ENCODE measurements at places on chromosomes 4 and X.

- DNase-seq = no peak
Measured at GRCh38 chr4:1626941-1627340, 57.2 kb downstream of the FAM53A start.

GRCh38 chr4:7828011-7828720, 111.5 kb downstream of the AFAP1 start:
- DNase-seq = peak; percentile 56

- DNase-seq = no peak
Measured at GRCh38 chr4:147734496-147734895, 2.6 kb downstream of the ARHGAP10 start.

DNA sequence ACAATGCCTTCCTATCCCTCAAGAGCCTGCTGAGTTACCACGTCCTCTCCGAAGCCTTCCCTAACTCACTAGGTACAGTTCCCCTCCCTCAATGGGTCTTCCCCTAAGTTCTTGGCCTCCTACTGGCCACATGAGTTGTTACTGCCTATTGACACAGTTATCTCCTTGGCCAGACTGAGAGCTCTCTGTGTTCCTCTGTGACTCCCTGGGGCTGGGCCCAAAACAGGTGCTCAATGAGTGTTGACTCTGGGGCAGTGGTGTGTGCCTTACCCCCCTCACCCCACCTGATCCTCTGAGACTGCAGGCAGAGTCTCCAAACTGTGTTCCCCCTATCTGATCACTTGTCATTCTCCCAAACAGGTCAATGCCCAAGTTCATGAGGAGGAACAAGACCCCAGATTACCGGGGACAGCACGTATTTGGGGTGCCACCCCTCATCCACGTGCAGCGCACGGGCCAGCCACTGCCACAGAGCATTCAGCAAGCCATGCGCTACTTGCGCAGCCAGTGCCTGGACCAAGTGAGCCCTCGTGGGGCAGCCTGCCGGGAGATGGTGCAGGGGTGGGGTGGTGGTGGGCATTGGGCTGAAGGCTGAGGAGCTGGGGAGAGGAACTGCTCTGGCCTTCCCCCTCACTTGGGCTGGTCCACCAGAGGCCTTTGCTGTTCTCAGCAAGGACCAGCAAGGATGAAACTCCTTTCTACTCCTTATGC, 72.6 kb downstream of the STARD8 start:
- no peak for DNase-seq

DNA sequence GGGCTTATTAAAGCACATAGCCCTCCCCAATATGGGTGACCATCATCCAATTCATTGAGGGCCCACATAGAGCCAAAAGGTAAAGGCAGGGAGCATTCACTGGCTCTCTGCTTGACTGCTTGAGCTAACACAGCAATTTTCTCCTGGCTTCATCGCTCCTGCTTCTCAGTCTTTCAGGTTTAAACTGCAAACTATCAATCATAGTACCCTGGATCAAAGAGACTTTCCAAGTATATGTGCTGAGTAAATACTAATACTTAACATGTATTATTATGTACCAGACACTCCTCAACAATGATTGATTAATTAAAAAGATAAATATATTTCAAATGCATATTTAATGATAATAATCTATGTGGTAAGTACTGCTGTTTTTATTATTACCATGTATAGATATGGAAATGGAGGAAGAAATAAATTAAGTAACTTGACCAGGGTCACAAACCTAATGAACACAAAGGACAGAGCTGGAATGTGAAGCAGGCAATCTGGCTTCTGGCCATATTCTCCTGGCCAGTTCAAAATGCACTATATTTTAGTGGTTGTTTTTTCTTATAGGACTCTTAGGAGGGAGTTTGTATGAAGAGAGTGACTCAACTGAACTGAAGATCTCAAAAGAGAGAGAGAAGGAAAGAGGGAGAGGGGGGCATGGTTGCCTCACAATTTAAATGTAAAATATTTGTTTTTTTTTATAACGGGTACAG, 1197.3 kb downstream of the TECRL start:
- no peak for DNase-seq

DNA sequence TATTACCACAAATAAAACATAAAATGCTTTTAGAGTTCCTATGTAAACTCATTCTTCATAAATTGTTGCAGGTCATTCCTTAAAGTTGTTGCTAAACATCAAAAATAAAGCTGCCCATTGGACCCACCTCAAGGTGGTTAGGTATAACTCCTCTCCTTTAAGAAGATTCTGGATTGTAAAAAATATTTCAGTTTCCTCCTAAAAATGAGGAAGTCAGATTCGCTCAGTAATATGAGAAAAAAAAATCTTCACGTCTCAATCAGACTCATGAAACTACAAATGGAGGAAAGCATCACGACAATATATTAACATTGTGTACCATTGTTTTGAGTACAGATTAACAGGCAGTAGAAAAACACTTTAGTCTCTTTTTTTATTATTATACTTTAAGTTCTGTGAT, 105.9 kb downstream of the DDX60 start:
- no peak for DNase-seq

GRCh38 chrX:39616098-39616729, 481.5 kb downstream of the BCOR start:
- DNase-seq = no peak

DNA sequence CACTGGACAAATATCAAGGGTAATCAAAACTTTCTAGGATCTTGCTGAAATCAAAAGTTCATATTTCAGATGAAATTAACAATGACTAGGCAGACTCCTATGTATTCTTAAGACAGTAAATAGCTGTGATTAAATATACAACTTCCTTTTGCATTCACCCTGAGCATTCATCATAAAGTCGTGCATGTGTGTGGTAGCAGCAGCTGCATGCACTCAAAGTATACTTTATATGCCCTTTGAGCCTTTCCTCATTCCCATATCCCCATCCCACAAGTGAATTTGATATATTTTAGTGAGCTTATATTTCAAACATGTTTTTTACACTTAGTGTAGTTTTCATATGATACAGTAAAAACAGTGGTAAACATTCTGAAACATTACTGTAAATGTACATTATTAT, 959.0 kb downstream of the C4orf33 start:
- no peak for DNase-seq

DNA sequence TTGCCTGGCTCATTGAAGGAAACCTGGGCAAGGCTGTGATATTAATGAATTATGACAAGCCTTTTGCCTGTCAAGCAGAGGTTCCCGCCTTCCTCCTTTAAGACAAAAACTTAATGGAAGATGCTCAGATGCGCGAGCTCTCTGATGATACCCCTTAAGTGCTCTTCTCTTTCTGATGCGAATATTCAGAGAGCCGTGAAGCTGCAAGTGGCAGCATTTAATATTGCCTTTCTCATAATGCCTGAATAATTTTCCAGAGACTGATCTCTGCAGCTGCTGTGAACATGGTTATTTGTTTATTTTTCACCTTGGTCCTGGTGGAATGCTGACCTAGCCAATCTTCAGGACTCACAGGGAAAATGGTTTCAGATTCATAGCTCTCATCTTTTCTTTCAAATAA, 251.8 kb downstream of the TENM3 start:
- DNase-seq = no peak

DNA sequence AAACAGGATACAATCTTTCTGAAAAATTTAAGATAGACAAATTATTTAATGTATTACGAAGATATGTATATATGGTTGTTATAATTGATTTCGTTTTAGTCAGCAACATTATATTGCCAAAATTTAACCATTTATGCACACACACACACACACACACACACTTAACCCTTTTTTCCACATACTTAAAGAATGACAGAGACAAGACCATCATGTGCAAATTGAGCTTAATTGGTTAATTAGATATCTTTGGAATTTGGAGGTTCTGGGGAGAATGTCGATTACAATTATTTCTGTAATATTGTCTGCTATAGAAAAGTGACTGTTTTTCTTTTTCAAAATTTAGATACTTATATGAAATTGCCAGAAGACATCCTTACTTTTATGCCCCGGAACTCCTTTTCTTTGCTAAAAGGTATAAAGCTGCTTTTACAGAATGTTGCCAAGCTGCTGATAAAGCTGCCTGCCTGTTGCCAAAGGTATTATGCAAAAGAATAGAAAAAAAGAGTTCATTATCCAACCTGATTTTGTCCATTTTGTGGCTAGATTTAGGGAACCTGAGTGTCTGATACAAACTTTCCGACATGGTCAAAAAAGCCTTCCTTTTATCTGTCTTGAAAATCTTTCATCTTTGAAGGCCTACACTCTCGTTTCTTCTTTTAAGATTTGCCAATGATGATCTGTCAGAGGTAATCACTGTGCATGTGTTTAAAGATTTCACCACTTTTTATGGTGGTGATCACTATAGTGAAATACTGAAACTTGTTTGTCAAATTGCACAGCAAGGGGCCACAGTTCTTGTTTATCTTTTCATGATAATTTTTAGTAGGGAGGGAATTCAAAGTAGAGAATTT, 5.2 kb downstream of the ALB start:
- DNase-seq = no peak

DNA sequence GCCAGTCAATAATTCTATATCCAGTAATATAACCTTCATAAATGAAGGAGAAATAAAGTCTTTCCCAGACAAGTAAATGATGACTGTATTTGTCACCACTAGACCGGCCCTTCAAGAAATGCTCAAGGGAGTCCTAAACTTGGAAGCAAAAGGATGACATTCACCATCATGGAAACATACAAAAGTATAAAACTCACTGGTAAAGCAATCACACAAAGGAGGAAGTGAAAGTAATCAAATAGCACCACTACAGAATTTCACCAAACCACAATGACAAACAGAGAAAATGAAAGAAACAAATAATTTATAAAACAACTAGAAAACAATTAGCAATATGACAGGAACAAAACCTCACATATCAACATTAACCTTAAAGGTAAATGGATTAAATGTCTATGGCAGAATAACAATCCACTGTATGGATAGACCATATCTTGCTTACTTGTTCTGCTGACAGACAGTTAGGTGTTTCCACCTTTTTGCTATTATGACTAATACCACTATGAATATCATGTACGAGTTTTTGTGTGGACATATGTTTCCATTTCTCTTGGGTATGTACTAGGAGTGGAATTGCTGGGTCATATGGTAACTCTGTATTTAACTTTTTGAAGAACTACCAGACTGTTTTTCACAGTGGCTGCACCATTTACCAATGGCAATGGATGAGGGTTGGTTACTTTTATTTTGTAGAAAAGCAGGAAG, 44.9 kb downstream of the NAT8L start:
- no peak for DNase-seq

DNA sequence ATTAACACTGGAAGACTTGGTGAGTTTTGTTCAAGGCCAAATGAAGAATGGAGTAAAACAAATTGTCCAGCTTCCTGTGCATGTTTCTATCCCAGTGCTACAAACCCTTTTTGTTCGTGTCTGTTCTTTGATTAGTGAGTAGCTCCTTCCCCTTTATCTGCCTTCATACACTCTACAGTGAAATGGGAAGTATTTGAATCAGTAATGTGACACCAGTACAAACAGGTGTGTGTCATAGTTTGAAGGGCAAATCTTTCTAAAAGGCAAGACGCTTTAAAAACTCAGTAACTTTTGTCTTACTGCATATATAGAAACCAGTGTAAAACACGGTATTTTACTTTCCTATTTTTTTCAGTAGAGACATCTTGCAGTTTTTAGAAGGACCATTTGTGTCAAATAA, 5.9 kb downstream of the ARHGEF38 start:
- no peak for DNase-seq

DNA sequence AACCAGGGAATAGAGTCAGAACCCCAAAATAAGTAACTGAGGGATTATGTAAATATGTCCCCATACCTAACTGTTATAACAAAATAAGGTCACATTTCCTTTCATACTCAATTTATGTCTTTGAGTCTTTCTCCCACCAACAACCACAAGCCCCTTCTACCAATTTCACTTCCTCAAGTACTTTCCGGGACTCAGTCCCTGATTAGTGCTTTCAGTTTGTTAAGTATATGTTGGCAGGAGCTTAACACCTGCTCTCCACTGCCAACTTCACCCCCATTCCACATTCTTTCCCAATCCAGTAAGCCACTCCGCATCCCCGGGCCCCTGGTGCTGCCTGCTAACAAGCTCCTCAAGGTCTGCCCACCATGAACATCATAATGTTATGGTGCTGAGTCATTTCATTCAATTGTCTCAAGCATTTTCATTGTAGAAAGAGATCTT, 71.3 kb upstream of the SPRY1 start:
- DNase-seq = no peak

GRCh38 chr4:13483136-13483767, 888 bp downstream of the RAB28 start:
- no peak for DNase-seq

DNA sequence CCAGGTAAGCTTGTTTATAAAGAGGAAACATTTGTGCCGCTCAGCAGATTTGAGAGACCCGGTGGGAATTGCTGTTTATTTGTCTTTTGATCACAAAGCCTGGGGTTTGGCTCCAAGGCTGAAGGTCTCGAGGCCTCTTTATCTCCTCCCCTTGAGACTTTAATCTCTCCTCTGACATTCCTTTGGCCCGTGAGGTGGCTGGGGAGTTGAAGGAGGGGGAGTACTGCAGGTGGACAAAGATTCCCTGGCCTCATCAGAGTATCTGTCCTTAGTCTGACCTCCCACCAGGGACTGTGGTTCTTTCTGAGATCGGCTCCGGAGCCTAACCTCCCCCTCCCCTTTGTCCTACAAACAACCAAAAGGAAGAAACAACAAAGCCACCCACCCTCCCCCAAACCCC, 216.5 kb downstream of the MID1IP1 start:
- DNase-seq = no peak

Measured in anterior cingulate cortex (tissue), 58 donors.